ENCODE measurements at places on chromosomes 6 and 20. TPM values are rescaled to one million over a fixed set of nuclear protein-coding genes. Genes with fewer than 3 reads are reported as not detected.

The ANKRD6 gene
- total RNA-seq: 9.6 TPM

The SMIM26 gene
- total RNA-seq: 48.9 TPM

The IL17F gene
- total RNA-seq: not detected

The LATS1 gene
- total RNA-seq: 34.6 TPM

GRCh38 chr20:646868-647233 lies 6.1 kb downstream of the SRXN1 start:
- no peak for DNase-seq

The MUC22 gene
- total RNA-seq: not detected

The APOM gene
- 2.4 TPM for total RNA-seq

The XKR7 gene
- total RNA-seq: 0.12 TPM

GRCh38 chr6:133980168-133980567 lies 27.1 kb downstream of the TBPL1 start:
- DNase-seq: no peak

GRCh38 chr6:73722318-73723060 lies 26.5 kb downstream of the CD109 start:
- no peak for DNase-seq

DNA sequence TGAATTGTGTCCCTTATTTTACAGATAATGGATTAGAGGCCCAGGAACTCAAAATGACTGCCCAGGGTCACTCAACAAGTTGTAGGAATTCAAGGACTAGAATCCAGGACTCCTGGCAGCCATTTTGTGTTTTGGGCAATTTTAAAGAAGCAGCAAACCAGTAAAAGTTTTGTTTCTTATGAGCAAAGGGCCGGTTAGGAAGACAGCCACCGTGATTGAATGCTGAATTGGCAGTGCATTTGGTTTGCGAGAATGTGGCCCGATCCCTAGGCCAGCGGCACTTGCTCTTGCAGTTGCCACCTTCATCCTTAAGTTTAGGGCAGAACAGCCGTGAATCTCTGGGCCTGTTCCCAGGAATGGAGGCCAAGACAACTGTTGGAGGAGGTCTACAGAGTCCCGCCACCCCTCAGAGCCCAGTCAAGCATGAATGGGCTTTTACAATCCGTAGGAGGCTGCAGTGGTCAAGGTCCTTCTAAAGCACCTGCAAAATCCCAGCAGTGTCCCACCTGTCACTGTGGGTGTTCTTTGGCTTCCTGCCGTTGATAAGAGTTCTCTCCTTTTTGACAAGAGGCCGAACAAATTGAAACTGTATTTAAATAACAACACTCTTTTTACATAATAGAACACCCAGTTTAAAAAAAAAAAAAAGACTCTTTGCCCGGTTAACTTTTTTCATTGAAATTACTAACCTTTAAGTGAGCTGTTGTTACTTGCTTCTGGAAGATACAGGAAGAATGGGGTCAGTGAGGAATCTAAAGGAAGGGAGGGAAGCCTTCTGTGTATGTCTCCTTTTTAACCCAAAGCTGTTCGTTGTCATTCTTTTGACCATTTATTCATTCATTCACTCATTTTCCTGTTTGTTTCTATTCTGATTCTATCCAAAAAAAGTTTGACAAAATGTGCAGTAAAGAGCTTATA lies 68.7 kb downstream of the PHACTR2 start:
- no peak for DNase-seq
